ENCODE measurements at places on chromosomes 2 and 18.

DNA sequence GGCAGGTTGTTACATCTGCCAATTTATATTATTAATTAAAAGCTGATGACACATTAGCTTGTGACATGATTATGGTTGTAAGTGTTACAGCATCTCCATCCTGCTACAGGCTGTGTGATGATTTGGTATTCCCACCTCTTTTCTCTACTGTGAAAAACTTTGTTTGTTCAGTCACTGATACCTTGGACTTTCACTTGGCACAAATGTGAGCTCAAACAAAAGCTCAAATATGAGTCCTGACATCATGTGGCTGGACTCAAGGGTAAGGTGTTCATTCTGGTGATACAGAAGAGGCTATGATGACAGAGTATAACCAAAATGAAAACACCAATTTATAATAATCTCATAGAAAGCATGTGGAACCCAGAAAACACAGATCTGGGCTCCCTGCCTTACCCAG lies 11.4 kb upstream of the IL36A start:
- no peak for DNase-seq

DNA sequence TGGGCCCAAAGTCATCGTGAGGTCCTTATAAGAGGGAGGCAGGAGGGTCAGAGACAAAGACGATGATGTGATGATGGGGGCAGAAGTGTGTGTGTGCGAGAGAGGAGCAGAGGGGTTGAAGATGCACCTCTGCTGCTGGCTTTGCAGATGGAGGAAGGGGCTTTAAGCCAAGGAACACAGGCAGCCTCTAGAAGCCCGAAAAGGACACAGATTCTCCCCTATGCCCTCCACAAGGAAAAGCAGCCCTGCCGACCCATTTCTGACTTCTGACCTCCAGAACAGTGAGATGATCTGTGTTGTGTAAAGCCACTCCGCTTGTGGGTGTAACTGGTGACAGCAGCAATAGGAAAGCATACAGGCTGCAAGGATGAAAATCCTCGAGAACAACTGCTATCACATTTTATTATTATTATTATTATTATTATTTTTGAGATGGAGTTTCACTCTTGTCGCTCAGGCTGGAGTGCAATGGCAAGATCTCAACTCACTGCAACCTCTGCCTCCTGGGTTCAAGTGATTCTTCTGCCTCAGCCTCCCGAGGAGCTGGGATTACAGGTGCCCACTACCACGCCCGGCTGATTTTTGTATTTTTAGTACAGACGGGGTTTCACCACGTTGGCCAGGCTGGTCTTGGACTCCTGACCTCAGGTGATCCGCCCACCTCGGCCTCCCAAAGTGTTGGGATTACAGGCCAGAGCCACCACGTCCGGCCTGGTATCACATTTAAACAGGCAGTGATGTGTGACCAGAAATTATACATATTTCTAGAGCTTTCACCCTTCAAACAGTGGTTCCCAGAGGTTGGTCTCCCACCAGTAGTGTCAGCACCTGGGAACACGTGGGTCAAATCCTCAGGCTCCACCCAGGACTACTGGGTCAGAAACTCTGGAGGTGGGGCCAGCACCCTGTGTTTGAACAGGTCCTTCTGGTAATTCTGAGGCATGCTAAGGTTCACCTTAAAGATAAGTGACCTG lies 170.5 kb downstream of the TGIF1 start:
- DNase-seq = no peak

DNA sequence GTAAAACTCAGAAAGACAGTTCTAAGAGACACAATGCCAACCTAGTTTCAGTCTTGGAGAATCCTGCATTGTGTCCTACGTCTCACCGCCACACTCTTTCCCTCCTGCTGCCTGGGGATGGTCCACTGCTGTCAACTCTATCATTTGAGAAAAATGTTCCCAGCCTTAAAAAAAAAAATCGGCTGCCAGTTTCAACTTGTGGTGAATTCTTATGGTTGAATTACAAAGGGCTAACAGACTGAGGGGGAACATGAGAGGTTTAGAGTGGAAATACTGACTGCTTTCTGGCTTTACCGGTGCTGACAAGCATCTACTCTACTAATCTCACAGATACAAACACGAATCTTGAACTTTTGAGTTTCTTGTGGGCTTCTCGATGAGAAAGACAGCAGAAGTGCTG lies 74.0 kb downstream of the NAB1 start:
- DNase-seq = peak; percentile 25

- no peak for DNase-seq
These were observed 58.5 kb downstream of the CLHC1 start for GRCh38 chr2:55173438-55174054.

- DNase-seq = no peak
These were observed 18.8 kb downstream of the TMEM18 start for GRCh38 chr2:658426-658825.

DNA sequence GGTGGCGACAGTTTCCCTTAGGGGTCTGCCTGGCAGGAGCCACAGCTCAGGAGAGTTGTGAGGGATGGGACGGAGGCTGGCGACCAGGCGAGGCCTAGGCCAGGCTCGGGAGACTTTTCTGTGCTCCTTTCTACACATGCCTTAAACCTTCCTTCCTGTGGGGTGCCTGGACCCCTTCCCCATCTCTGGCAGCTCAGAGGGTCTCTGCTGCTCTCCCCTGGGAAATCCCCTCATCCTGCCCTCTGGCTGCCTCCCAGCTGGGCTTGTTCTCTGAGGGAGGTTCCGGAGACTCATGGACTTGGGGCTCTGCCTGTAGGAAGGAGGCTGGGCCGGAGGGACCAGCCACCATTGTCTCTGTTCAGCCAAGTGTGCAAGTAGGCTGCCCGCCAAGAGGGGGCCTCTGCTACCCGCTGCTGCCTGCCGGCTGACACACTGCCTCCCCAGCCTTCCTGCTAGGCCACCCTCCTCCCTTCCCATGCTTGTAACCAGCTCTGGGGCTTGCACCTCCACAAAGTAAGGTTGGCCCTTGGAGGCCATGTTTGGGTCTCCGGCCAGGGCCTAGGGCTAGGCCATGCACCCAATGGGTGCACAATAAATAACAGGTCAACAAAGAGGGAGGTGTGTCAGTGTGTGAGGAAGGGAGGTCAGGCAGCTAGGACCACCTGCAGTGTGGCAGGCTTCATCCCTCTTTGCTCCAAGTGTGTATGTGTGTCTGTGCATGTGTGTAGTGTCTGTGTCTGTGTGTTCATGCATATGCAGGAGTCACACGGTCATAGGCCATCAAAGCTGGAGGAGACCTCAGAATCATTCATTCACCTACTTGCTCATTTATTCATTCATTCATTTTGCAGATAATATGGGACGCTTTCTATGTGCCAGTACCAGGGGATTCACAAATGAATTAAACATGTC lies 28.8 kb downstream of the PSD4 start:
- DNase-seq = no peak

GRCh38 chr2:171688129-171688465 lies 828 bp downstream of the DYNC1I2 start:
- peak; percentile 8 for DNase-seq

DNA sequence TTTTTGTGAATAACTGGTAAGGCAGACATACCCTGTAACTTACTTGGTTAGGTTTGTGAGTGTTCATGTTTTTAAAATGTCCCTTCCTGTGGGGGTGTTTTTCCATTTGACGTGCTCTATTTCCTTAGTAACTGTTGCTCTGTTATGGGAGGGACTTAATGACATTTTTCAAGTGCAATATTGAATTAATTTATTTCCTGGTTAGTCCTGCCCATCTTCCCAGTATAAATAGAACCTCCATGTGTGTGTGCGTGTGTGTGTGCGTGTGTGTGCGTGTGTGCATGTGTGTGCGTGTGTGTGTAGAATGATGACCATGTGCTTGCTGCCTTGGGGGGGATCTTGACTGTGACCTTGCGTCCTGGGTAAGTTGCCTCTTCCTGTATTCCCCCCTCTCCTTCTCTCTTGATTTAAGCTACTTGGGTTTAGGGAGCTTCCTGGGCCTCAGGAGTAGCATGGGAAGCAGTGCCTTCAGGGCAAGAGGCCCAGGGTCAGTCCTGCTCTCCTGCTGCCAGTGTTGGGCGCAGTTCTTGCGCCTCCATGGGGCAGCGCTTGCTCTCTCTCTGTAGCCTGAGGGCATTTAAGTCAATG lies 163.9 kb downstream of the LDLRAD4 start:
- DNase-seq = no peak

DNA sequence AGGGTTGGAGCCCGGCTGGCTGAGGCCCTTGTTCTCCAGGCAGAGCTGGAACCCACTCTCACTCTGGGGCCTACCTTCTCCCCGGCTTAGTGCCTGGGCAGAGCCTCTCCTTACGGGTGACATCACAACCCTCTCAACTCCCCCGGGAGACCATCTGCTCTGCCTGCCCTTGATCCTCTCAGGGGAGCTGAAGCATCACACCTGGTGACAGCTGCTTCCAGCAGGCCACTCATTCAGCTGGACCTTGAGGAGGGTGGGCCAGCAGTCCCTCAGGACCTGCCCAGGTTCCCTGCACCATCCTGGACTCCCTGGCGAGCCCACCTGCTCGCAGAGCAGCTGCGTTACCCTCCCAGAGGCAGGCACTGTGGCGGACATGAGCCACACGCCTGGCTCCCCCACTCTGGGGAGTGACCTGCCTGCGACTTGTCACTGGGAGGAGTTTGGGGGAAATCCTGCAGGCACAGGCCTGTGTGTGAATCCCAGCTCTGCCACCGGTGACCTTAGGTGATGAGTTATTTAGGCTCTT lies 13.1 kb downstream of the HS6ST1 start:
- DNase-seq = no peak

GRCh38 chr2:110678457-110679336 lies 834 bp upstream of the BUB1 start:
- DNase-seq = peak; percentile 34

GRCh38 chr2:38353402-38353801 lies 23.7 kb downstream of the ATL2 start:
- no peak for DNase-seq
